ENCODE measurements at places on chromosomes 2 and 18. TPM values are rescaled to one million over a fixed set of nuclear protein-coding genes. Genes with fewer than 3 reads are reported as not detected.

Gene NFATC1
- 1.9 TPM for total RNA-seq

Gene SLC5A7
- not detected for total RNA-seq

Gene PIGN
- 41.8 TPM for total RNA-seq

Gene ONECUT2
- under 0.01 TPM for total RNA-seq

Gene MRPL53
- total RNA-seq: 48.0 TPM

Gene TBR1
- total RNA-seq: not detected

Gene TXNDC2
- total RNA-seq: under 0.01 TPM

Gene ZNF396
- total RNA-seq: 3.0 TPM

All from smooth muscle cell of trachea (primary cell).